Stimulated activated CD4-positive, alpha-beta T cell treated with anti-CD3 and anti-CD28 coated beads, Interleukin-12 subunit alpha, Interleukin-12 subunit beta, amount 100 ng/mL, for 48 hours (primary cell): ENCODE measurements at places on chromosomes 1 and 21.

DNA sequence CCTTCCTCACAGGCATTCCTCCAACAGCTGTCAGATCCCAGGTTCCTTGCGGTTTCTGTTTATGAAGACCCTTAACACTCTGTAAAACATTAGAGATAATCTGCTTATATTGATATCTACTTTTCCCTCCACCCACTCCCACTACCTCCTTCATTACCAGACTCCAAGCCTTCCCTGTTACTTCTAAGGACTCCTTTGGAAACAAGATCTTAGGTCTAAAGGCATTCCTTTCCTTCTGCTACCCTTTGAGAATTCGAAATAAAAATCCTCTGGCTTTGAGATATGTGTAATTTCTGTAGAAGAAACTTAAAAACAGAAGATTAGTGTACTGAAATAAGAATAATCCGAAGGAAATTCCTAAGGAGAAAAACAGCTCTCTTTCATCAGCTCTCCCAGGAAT lies 23.7 kb upstream of the LYPLAL1 start:
- no peak for DNase-seq

DNA sequence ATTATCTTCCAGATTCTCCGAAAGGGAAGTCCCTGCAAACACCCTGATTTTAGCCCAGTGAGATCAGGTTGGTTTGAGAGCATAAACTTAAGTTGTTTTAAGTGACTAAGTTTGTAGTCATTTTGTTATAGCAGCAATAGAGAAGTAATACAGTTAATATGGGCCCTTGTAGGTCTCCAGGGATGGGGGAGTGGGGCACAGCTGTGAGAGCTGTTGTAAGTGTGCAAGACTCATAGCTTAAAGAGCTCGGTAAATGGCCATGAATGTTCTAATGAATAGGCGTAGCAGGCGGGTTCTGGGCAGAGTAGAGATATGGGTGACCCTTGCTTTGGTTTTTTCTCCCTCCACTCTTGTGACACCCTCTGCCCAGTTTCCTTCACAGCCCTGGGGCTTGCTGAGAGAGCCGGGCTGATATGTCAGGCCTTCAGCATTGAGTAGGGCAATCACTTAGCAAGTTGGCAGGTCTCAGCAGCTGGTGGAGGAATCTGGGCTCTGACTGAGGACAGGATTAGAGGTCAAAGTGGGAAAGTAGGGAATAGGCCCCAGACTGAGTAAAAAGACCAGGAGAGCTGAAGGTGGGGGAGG lies 16.0 kb upstream of the ID3 start:
- DNase-seq: no peak

- no peak for DNase-seq
Measured at GRCh38 chr1:108152782-108153222, 47.3 kb downstream of the SLC25A24 start.

DNA sequence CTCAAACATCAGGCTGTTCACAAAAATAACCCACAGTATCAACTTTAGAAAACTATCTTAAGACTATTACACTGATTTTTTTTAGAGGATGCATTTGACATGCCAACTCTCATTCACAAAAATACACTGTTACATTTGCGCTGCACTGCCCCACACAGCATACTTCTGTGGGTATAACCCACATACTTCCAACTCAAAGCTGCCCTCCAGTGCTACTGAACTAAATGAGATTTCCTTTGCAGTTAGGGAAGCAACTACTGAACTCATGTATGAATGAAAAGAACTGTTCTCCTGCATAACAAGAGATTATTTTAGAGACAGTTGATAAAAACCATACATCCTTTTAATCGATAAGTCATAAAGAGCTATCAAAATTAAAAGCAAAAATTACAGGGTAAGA lies 25.8 kb upstream of the GADD45A start:
- no peak for DNase-seq

- no peak for DNase-seq
Measured at GRCh38 chr1:34982820-34983376, 2.2 kb downstream of the TMEM35B start.

GRCh38 chr1:11316701-11317100 lies 43.7 kb downstream of the UBIAD1 start:
- no peak for DNase-seq

- DNase-seq: no peak
Measured at GRCh38 chr21:36913247-36914169, 53.0 kb downstream of the HLCS start.

DNA sequence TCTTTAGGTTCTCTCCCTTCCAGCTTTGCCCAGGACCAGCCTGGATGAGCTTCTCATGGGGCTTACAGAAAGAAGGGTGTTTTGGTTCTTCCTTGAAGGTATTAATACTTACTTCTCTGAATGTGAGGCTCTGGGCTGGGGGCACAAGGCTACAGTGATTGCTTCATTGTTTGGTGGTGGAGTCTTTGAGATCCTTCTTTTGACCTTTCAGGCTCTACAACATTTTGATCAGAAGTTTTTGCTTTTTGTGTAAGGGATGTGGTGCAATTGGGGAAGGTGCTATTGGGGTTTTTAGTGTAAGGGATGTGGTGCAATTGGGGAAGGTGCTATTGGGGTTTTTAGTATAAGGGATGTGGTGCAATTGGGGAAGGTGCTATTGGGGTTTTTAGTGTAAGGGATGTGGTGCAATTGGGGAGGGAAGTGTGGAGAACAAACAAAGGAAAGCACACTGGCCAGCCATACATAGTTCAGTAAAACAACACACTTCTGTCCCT lies 103.6 kb upstream of the IVNS1ABP start:
- no peak for DNase-seq

DNA sequence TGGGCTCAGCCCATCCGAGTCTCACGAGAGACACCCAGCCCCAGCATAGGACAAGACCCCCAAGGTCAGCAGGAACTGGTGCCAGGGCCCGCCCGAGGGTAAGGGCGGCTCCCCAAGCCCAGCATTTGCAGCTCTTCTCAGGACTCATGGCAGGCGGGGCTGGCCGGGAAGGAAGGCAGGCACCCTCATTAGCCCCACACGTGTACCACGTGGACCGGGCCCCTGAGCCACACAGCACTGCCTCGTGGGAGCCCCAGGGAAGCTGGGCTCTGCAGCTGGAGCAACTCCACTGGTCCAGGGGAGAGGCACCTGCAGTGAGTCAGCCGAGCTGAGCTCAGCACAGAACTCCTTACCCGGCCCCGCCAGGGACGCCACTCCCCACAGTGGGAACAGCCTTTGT lies 97.7 kb upstream of the IFFO2 start:
- no peak for DNase-seq

DNA sequence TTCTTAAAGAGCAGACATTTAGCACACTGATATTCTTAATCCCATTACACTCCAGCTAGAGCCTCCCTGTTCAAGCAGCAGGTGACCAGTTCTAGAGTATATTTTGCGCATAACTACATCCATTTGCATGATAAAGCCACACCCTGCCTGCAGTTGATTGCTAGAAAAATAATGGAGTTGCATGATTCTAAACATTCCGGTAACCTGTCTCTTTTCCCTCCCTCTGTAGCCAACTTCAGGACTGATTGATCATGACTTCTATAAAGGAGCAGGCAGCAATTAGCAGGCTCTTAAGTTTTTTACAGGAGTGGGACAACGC lies 14.9 kb downstream of the ARMH1 start:
- no peak for DNase-seq

GRCh38 chr1:109640285-109640865 lies 15.5 kb upstream of the GSTM4 start:
- peak; percentile 83 for DNase-seq

GRCh38 chr1:244952940-244953339 lies 88.6 kb upstream of the HNRNPU start:
- DNase-seq: no peak

GRCh38 chr1:10953505-10954193 lies 58.8 kb upstream of the TARDBP start:
- DNase-seq: no peak

- DNase-seq: no peak
Measured at GRCh38 chr21:42193721-42194120, 25.2 kb upstream of the ABCG1 start.

DNA sequence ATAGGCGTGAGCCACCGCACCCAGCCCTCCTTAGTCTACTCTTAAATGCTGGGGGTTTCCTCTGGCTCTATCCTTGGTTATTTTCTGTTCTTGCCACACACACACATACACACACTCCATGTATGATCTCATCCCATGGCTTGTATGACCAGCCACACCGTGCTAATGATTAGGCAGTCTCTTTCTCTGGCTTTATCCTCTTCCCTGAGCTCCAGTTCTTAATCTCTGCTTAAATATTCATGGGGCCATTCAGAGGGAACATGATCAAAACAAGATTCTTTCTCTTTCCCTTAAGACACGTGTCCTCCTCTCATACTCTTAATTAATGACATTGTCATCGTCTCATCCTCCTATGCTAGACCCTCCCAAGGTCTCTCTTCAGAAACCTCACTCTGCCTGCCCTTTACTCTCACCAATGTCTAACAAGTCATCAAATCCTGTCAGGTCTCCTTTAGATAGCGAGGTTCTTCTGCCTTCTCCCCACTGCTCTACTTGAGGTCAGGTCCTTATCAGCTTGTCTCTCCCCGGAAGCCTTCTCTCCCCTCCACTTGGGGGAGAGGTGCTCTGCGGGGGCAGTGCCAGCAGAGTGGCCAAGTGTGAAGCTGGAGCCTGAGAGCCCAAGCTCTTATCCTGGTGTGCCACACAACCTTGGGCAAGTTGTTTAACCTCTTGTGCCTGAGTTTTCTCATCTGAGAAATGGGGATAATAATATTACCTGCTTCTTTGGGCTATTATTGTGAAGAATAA lies 83.0 kb upstream of the GNG12 start:
- no peak for DNase-seq

DNA sequence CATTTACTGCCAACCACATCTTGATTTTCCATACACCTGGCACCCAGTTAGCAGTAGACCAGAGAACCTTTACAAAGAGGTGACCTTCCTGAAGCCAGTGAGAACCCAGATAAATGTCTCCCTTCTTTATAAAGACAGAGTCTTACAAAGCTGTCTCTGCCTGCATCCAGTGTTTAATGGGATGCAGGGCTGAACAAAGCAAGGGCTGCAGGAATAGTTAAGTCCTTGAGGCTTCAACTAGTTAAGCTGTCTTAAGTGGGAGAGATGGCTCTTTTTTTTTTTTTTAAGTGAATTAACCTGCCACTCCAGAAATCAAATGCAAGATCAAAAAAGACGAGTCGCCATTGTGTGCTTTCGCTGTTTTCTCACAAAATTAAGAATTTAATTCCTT lies 1.5 kb downstream of the AHCYL1 start:
- DNase-seq: no peak

- DNase-seq: no peak
Measured at GRCh38 chr1:235101558-235102258, 26.9 kb downstream of the TOMM20 start.

DNA sequence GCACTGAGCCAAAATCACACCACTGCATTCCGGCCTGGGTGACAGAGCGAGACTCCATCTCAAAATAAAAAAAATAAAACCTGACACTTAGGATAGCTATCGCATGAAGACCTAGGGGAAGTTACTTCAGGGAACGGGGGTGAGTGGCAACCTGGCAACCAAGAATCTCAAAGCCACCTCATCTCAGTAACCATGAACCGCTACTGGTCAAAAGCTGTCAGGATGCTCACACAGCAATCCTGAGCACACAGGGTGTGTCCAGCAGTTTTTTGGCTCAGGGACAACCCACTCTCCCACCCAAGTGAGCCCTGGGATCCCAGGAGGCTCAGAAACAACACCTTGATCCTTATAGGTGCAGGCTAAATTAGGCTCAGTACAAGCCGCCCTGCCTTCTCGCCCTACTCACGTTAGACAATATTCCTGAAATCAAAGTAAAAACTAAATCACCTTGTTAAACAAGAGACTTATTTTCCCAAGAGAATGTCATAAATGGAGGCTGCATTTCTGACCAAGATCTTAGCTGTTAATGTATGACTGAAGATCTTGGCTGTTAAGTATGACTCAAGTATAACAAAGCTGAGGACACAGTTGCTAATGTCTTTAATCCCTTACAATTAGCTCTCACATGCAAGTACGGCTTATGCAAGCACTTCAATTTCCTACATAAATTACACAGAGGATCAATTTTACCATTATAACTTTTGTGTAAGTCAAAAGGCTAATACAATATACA lies 48.3 kb upstream of the NADK start:
- DNase-seq: no peak

DNA sequence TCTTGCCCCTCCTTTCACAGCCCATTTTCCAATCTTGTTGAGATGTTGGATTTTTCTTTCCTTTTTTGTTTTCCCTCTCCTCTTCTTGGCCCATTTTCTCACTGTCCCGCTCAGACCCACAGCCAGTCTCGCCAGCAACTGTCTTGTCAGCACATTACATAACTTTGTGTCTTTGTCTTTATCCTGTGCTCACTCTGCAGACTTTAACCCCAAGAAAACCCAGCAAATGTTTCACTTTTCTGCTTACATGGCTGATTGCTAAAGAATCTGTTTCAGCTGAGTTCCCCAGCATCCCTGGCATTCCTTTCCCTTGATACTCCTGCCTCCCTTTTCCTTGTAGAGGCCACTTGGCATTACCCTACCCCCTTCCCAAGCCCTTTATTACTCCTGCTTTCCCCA lies 74.6 kb downstream of the ZNF648 start:
- no peak for DNase-seq

GRCh38 chr1:94602316-94602715 lies 60.8 kb upstream of the F3 start:
- no peak for DNase-seq

DNA sequence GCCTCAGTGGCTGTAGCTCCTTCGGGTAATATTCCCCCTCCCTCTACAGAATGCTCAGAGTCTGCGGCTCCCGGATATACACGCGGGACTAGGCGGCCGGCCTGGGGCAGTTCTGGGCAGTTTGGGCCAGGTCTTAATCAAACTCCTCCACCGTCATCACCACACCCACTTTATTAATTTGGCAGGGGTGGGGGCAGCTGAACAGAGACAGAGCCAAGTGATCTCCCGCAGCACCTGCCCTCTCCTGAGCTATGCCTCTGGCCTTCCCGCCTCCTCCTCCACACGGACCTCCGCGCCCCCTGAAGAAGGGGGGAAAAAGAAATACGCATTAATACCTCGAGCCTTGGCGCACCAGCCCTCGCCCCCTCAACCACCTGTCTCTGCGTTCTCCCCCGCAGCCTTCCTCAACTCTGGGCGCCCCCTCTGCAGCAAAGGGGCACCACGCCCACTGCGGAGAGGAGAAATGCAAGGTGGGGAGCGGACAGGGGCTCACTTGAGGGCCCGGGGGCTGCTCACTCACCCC lies 42.6 kb downstream of the CD34 start:
- DNase-seq: no peak

- DNase-seq: no peak
Measured at GRCh38 chr1:44724296-44724954, 6.5 kb downstream of the RNU5D-1 start.
